ENCODE measurements at places on chromosomes 2 and 18.

- H3K36me3 ChIP-seq, result peaks cover 15% of the 10 kb centered on the region
- no peak for DNase-seq
- H3K4me1 ChIP-seq, result no peaks in the 10 kb centered on the region
- no peak overlapping the region for H3K27ac ChIP-seq
- no peak overlapping the region for H3K4me3 ChIP-seq
Observed at GRCh38 chr2:170190172-170190571, 12.2 kb downstream of the MYO3B start.

- DNase-seq, result no peak
- no peaks in the 10 kb centered on the region for H3K36me3 ChIP-seq
- H3K27ac ChIP-seq, result peak overlapping the region; percentile 16
- no peak overlapping the region for H3K4me3 ChIP-seq
Observed at GRCh38 chr2:216292475-216292874, 79.8 kb downstream of the MARCHF4 start.

DNA sequence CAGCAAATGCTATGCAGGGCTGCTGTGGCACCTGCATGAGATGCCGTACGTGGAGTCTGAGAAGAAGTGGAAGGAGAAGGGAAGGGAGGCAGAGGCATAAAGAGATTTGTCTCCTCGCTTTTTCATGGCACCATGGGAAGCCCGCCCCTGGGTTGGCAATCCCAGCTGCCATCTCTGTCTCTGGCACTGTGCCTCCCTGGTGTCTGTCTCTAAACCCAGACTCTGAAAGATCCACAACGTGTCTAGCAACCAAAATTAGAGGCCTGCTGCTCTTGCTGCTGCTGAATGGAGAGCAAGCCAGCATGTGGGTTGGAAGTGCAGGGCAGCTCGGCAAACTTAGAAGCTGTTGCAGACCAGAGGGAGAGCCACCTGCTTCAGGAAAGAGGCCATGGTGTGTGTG lies 53.1 kb downstream of the INO80C start:
- no peak overlapping the region for H3K4me3 ChIP-seq
- H3K27me3 ChIP-seq, result no peaks in the 10 kb centered on the region
- DNase-seq, result no peak
- peaks cover 7% of the 10 kb centered on the region for H3K4me1 ChIP-seq

- H3K4me3 ChIP-seq, result no peak overlapping the region
- no peak overlapping the region for H3K27ac ChIP-seq
- no peaks in the 10 kb centered on the region for H3K27me3 ChIP-seq
Observed at GRCh38 chr2:169222665-169223064, 139.7 kb downstream of the LRP2 start.

DNA sequence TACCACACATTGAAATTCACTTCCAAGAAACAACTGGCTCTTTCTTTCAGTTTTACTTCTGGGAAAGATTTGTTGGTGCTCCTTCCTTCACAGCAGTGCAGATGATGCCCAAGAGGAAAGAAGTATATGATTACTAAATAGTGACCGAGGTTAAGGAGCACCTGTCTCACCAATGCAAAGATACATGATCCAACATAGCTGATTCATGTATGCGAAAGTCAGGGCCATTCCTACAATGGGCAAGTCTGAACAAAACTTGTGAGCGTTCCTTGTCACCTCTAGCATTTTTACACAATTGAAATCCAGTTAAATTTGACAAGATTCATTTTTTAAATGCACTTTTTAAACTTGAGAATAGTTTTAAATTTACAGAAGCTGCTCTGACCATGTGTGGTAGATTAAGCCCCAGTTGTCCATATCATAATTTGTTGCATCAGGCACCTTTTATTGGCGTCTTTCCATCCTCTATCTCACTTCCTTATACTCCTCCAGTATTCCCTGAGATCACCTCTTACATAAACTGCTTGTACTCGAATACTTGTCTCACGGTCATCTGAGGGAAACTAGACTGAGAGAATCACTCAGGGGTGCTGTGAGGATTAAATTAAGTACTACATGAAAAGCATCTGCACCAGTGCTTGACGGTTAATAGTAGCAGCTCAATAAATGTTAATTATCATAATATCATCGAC lies 438.8 kb upstream of the CDH20 start:
- no peak overlapping the region for H3K4me3 ChIP-seq
- no peak overlapping the region for H3K27ac ChIP-seq
- no peak for DNase-seq
- no peaks in the 10 kb centered on the region for H3K36me3 ChIP-seq
- no peaks in the 10 kb centered on the region for H3K27me3 ChIP-seq

DNA sequence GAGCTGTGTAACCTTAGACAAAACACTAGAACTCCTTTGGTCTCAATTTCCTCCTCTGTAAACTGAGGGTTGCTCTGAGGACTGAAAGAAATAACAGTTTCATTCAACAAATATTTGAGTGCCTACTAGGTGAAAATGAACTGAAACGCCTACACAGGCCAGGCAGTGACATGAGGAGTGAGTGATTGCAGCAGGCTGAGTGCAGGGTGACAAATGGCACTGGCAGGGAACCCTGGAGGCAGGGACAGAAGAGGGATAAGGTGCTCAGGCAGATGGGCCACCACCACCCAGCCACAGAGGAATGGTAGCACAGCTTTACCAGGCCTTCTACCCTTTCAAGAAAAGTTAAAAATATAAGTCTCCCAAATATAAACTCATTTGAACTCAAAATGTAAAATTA lies 11.5 kb upstream of the RNU4ATAC start:
- peaks cover 7% of the 10 kb centered on the region for H3K36me3 ChIP-seq
- DNase-seq, result no peak
- H3K27me3 ChIP-seq, result no peaks in the 10 kb centered on the region
- H3K4me3 ChIP-seq, result peak overlapping the region; percentile 68

DNA sequence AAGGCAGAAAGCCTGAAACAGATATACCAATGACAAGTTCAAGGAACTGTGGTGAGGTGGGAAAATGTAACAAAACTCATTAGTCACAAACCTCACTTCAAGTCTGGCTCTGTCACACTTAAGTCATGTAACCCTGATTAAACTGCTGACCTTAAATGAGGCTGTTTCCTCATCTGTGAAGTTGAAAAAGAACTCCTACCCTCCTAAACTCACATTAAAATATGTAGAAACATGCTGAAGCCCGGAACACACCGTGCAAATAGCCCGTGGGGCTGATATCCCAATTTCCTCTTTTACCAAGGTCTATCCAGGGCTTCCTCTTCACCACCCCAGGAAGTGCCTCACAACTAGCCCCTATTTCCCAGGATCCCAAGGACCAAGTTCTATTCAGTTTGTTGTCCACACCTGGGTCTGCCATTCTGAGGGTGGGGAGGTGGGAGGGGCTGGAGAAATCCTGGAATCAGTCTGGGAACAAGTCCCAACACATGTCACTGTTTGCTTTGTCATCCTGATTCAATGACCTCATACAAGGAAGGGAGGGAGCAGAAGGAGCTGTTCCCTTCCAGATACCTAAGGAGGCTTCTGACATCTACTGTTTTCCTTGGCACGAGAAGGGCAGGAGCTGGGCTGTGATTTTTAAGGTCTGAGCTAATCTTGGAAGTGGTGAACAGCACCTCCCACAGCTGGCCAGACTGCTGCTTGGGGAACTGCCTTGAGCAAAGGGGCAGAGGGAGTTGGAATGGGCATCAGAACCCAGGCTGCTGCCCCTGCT lies 42.3 kb downstream of the SLC4A1AP start:
- no peak overlapping the region for H3K4me3 ChIP-seq
- H3K27ac ChIP-seq, result no peak overlapping the region
- no peaks in the 10 kb centered on the region for H3K27me3 ChIP-seq
- no peak for DNase-seq
- no peaks in the 10 kb centered on the region for H3K4me1 ChIP-seq

- H3K4me1 ChIP-seq, result peaks cover 48% of the 10 kb centered on the region
- no peak for DNase-seq
- peak overlapping the region; percentile 97 for H3K27ac ChIP-seq
Observed at GRCh38 chr18:9615280-9615797, 980 bp upstream of the PPP4R1 start.
